NCI-H146 (cell line): ENCODE measurements at places on chromosomes 6 and 20.
A peak's percentile ranks its signal among the peaks of the same experiment; 100 is the strongest.

DNA sequence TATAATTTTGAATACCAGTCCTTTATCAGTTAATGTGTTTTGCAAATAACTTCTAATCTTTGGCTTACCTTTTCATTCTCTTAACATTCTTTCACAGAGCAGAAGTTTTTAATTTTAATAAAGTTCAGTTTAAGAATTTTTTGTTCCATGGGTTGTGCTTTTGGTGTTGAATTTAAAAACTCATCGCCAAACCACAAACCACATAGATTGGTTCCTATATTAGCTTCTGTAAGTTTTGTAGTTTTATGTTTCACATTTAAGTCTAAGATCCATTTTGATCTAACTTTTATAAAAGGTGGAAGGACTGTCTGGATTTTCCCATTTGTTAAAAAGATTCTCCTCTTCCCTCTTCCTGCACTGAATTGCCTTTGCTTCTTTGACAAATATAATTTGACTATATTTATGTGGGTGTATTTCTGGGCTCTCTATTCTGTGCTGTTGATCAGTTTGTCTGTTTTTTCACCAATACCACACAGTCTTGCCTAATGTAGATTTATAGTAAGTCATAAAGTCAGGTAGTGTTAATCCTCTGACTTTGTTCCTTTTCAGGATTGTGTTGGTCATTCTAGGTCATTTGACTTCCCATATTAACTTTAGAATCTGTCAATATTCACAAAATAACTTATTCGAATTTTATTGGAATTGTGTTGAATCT, 17.5 kb upstream of the SDCBP2 start:
- no peak for DNase-seq

DNA sequence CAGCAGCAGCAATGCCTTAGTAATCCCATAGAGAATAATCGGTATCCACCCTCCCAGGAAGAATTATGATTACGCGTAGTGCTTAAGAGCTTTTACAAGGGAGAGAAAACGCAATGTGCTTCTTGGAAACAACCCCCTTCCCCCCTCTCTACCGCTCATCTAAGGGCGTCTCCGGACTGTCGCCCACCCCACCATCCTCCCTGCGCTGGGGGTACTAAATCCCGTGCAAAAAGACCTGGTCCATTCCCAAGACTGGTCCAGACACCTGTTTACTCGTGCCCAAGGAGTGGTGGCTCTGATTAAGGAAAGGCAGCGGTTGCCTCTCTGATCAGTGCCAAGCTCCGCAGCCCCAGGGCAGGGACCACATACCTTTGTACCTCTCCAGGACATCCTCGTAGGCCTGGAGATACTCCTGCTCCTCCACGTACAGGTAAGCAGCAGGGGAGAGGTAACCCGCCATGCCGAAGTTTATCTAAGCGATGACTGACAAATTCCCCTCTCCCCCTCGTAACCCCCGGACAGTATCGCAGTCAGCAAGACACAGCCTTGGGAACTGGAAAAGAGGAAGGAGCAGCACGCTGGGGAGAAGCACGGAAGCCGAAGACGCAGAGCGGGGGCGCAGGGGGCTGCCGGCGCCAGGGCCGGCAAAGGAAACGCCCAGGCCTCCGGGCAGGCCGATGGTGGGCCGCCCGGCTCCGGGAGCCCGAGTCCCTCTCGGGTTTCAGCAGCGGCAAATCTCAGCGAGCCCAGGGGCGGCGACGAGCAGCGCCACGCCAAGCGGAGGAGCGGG, 112.0 kb upstream of the BEND6 start:
- DNase-seq, result peak; percentile 80

GRCh38 chr6:41039060-41039998, at the start of gene UNC5CL:
TSS of gene UNC5CL (minus strand) at chr6:41039221. CDS start at chr6:41035074, 4,147 bp downstream.
- peak; percentile 76 for DNase-seq

GRCh38 chr6:152736687-152737273, 13.8 kb upstream of the VIP start:
- DNase-seq, result no peak

GRCh38 chr6:36724514-36725390, 27.1 kb downstream of the RAB44 start:
- DNase-seq, result peak; percentile 76

DNA sequence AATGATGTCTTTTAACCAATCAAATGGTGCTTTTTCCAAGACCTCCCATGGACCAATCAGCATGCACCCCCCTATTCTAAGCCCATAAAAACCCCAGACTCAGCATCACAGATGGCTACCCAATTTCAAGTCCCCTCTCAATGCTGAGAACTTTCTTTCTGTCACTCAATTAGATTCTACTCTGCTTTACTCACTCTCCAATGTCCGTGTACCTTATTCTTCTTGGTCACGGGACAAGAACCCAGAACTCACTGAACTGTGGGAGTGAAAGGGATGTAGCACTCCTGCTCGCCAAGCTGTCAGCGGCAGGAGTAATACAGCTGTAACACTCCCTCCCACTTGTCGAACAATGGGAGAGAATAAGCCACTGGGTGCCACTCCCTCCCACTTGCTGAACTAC, 20.8 kb upstream of the MAP7 start:
- no peak for DNase-seq

- DNase-seq, result peak; percentile 84
Measured at GRCh38 chr20:3168079-3168828, 5.1 kb downstream of the LZTS3 start.

DNA sequence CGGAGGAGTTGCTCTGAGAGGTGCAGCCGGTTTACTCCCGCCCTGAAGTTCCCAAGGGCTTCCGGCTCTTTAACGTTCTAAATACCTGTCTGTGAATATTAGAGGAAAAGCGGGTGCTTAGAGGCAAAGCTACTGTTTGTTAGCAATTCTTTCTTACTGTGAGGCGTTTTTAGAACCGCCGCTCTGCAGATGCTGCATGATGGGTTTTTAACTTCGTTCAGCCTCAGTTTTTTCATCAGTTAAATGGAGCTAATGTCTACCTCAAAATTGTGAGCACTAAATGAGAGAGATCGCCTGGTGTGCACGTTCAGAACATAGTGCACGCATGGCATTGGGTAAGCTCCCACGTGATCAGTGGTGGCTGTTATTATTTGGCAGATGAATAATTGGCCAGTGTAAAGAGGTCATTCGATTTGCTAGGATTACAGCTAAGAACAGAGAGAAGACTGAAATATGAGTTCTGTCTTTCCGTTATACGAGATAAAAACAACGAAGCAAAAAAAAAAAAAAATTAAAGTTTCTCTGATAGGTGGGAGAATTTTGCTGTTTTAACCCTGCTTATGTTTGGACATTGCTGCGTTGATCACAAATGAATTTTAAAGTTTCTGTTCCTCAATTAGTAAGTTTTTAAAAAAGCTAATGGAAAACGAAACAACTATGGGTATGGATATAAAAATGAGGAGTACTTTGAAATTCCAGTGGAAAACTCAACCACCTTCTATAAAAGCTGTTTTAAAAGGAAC, 660 bp upstream of the TFB1M start:
- peak; percentile 96 for DNase-seq

GRCh38 chr6:133179481-133179880, 61.7 kb upstream of the EYA4 start:
- DNase-seq, result peak; percentile 49

DNA sequence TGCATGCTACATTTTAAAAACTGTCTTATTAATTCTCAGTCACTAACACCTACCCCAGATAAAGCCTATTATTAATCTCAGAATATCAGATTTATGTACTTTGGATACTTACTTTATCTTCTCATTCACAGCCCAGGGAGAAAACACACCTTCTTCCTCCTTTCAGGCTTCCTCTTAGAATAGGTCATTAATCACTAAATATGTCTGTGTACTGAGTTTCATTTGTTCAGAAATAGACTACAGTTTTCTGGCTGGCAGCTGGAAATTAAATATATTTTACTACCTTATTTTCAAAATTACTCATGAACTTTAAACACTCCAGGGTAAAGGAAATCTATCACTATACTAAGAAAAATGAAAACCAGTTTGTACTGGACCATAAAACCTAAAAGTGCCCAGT, 147.7 kb upstream of the DST start:
- no peak for DNase-seq

DNA sequence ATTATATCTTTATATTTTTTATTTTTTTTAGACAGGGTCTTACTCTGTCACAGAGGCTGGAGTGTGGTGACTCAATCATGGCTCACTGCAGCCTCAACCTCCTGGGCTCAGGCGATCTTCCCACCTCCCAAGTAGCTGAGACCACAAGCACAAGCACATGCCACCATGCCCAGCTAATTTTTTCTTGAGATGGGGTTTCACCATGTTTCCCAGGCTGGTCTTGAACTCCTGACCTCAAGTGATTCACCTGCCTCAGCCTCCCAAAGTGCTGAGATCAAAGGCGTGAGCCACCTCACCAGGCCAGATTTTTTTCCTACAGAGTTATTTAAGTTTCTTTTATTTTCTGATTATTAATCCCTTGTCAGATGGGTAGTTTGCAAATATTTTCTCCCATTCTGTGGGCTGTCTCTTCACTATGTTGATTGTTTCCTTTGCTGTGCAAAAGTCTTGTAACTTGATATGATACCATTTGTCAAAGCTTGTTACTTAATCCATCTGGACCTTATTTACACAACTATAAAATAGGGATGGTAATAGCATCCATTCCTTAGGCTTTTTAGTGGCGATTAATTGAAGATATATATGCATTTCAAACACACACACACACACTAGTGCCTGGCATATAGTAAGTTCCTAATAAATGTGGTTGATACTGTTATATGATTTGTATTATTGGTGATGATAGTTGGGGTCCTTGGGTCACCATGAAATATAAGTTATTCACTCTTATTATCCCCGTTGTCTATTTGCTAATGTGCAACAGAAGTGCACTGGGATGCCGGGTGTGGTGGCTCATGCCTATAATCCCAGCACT, 187.1 kb downstream of the BCAS1 start:
- no peak for DNase-seq

- no peak for DNase-seq
Measured at GRCh38 chr6:20444786-20445271, 43.1 kb downstream of the E2F3 start.

GRCh38 chr6:167836721-167837120, 10.0 kb downstream of the AFDN start:
- DNase-seq, result no peak

GRCh38 chr6:111033628-111034289, 51.9 kb downstream of the RPF2 start:
- no peak for DNase-seq

GRCh38 chr20:46293084-46293483, 15.2 kb downstream of the CDH22 start:
- no peak for DNase-seq

DNA sequence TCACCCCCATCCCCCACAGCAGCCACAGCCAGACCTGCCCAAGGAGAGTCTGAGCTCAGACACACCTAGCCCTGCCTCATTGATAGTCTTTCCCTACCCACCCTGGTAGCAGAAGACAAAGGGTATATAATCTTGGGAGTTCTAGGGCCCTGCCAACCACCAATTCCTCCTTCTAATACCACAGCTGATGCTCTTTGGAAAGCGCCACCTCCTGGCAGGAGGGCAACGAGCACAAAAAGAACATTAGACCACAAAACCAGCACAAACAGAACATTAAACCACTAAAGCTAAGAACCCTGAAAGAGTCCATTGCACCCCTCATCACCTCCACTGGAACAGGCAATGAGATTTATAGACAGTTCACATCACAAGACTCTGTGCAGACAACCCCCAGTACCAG, 195.8 kb upstream of the FUT9 start:
- DNase-seq, result no peak

DNA sequence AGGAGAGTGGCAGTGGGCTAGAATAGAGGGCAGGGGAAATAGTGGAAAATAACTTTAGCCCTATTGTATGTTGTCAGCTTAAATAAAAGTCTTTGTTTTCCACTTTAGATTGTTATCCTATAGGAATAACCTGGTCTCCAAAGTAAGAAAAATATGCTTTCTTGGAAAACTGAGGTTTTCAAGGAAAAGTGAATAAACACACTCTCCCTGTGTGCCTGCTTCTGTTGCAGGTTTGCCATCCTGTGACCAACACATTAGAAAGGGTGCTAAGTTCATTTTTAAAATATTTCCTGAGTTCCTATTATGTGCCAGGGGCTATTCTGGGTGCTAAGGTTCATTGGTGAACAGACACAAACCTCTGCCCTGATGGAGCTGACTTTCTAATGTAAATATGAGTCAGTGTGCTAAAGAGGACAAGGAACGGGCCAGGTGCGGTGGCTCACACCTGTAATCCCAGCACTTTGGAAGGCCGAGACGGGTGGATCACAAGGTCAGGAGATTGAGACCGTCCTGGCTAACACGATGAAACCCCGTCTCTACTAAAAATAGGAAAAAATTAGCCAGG, 23.5 kb downstream of the BICRAL start:
- no peak for DNase-seq

- DNase-seq, result no peak
Measured at GRCh38 chr6:136773473-136773796, 18.8 kb downstream of the MAP3K5 start.

DNA sequence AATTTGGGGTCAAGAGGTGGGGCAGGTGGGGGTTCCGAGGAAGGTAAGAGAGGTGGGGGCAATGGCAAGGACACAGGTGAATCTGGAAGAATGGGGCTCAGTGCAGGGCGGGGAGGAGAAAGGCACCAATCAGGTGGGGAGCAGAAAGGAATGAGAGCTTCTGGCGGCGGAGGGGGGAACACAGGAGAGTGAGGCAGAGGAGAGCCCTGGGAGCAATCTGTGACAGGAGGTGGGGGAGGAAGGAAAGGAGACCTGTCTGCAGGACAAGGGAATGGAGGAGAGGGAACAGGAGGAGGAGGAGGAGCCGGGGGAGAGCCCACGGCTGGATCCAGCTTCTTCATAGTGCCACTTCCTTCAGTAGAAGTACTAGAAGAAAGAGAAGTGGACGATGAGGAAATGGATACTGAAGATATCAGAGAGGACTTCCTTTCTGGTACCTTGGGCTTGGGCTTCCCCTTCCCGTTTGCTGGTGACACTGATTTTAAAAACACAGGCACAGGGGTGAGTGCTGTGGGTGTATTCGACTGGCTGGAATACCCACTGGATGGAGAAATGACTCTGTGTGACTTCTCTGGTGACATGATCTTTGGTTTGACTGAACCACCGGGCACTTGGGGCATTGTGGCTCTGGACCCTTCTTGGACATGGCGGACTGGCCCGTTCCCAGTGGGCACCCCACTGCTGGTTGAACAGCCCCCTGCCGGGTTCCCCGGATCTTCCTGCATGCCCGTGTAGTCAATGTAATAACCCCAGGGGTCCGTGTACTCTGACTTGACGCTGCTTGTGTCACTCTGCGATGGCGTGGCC, 27.4 kb downstream of the HEBP2 start:
- no peak for DNase-seq

GRCh38 chr6:89048985-89049384, 31.6 kb upstream of the PNRC1 start:
- no peak for DNase-seq
